ENCODE measurements at places on chromosomes 12 and 14.

GRCh38 chr12:70251661-70252060 lies 8.4 kb downstream of the CNOT2 start:
- no peak for DNase-seq

DNA sequence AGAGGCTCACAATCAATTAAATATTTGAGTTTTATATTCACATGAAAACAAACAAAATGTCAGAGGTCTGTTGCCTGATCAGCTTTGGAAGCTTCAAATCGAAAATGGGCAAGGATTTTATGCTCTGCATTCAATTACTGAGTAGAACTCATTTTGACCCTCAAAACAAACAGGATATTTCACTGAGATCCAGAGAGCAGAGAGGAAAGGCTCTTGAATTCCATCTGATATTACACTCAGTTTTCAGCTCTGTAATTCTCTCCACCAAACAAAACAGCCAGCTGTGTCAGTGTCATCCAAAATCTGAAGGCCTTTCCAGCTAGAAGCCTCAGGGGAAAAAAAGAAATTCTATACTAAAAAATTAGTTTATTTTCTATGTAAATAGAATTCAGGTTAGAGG lies 128.6 kb upstream of the FLRT2 start:
- DNase-seq: no peak

GRCh38 chr12:115002434-115002833 lies 318.5 kb upstream of the TBX3 start:
- no peak for DNase-seq

DNA sequence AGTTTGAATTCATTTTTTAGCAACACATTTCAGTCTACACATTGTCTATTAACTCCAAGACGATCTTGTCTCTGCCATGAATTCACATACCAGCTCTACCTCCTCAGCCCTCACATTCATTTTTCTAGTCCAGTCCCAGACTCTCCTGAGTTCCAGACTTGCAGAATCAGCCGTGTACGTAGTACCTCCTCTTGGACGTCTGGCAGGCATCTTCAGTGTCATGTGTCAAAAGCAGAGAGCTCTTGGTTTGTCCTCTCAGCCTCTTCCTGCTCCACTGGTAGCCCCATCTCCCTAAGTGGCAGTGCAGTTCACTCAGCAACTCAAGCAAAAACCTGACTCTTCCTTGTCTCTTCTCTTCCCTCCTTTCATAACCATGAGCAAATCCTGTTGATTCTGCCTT lies 14.5 kb upstream of the TCTN2 start:
- no peak for DNase-seq

GRCh38 chr12:122819209-122819785 lies 16.0 kb upstream of the HIP1R start:
- no peak for DNase-seq

DNA sequence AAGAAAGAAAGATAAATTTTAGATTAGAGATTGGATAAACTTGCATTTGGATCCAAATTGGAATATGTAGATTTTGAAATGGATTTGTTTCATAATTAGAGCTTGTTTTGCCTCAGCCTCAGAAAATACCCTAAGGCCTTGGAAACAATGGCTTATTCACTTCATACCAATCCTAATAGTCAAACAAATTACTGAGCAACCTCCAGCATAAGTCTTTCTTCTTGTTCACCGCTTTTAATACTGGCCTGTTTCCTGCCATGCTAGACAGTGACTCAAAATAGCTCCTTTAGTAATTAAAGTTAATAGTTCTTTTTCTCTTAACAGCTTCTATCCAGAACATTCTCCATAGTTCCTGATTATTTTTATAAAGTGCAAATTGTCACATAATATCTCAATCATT lies 110.9 kb upstream of the DNM1L start:
- DNase-seq: no peak

- no peak for DNase-seq
Measured at GRCh38 chr12:127230843-127231260, 1036.1 kb upstream of the TMEM132C start.

DNA sequence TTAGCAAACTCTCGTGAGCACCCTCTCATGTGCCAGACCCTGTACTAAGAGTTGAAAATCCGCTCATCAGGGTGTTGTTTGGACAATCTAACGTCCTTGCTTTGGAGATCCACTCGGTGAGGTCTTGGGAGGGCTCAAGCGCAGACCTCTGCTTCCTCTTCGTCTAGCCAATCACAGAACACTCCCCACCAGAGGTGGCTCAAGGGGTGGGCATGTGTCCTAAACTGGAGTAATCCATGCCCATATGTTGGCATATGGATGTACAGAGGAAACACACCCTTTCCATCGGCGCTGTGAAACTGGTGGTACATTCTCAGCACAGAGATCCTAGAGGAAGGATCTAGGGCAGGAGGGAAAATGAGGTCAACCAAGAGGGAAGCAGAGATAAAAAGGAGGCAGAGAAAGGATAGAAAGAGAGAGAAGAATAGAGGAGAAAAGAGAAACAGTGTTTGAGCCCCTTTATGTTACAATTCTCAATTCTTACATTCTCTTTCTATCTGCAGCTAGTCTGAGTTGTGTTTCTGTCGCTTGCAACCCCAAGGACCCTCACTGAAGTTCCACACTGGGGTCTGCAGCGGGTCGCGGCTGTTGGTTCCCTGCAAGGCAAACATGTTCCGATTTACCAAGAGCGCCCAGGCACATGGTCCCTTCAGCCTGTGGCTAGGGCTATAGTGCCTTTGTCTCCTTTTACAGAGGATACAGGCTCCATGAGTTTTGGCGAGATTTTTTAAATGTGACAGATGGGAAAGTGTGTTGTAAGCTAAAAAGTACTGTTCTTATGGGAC lies 40.5 kb downstream of the DLK1 start:
- no peak for DNase-seq

GRCh38 chr14:95541932-95542930 lies 7.4 kb downstream of the GLRX5 start:
- DNase-seq: peak; percentile 81

GRCh38 chr14:74871819-74872218 lies 4.1 kb downstream of the PROX2 start:
- no peak for DNase-seq

GRCh38 chr14:43406931-43407330 lies 1100.2 kb downstream of the FSCB start:
- no peak for DNase-seq
